ENCODE measurements at places on chromosomes 4 and X. TPM values are rescaled to one million over a fixed set of nuclear protein-coding genes. Genes with fewer than 3 reads are reported as not detected.
A peak's percentile ranks its signal among the peaks of the same experiment; 100 is the strongest.

GRCh38 chr4:151681085-151681484, 79.7 kb downstream of the GATB start:
- no peak for DNase-seq

DNA sequence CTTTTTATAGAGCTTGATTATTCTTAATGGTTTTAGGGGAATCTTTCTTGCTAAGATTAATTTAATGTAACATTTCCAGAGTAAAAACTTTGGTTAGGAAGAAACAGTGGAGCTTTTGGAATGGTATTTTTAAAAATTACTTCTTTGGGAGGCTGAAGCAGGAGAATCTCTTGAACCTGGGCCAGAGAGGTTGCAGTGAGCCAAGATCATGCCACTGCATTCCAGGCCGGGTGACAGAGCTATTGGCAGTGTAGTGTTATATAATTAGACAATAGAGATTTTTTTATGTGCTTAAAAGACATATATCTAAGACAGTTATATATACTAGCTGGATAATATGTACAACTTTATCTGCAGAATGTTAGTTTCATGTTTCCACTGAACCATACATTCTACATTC, 585.6 kb downstream of the ADGRL3 start:
- DNase-seq: no peak

DNA sequence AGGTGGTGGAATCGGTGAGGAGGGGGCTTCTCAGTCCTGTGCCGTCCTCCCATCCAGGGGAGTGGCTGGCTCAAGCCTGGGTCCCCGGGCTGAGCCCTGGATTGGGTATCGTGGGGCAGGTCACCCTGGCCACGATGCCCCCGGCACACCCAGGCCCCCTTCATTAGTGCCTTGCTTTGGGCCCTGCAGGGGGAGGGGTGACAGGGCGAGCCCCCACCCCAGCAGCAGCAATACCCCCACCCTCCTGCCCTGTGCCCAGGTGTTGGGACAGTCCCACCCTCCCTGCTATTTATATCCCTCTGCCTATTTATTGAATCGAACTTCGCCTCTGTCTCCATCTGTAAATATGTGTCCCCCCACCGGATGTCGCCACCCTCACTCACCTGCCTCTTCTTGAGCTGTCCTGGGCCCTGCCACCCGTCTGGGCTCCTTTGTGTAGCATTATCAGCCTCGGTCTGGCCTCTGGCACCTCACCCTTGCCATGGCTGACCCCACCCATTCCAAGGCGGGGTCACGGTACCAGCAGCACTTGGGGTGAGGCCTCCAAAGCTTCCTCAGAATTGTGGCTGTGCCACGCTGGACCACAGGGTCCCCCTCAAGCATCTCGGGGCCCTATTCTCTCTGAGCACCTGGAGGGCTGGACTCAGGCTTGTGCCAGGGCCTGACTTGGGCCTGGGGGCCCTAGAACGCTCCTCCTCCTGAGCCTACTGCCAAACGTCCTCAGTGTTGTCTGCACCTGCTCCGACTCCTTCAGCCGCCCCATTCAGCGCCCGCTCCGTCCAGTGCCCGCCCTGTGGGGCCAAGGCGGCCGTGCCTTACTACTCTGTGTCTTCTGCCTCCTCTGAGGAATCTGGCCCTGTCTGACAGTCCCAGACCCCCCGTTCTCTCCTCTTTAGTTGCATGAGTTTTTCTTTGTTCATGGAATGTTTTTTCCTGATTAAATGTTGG, 6.1 kb downstream of the LAGE3 start:
- DNase-seq: no peak

GRCh38 chrX:134461437-134461836, 1.5 kb downstream of the HPRT1 start:
- no peak for DNase-seq

The SNCA gene
- total RNA-seq: 2.1 TPM

DNA sequence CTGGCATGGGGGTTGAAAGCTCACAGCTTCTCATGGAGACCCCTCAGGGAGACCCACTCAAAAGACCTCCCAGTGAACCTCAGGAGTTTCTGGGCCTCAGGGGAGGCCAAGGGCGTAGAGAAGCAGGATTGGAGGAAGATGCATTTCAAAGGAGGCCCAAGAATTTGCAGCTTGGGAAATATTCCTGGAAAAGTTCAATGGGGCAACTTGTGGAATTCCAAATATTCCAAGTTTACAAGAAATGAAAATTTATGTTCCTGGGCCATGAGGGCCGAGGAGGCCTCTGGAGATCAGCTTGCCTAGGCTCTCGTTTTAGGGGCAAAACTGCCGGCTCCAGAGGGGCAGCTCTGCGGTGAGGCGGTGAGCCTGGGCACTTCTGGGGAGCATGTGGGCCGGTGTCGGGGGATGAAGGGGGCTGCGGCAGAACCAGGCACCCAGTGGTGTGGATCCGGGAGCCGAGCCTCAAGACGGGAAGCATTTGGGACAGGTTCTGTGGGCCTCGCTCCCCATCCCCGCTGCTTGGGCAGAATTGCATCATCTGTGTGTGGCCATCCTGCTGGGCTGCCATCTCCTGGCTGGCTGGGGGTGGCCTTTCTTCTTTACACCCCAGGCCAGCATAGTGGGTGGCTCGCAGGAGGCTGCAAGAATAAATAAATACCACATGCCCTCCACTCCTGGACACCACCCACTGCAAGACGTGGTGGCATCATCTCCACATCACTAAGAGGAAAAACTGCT, 54.6 kb upstream of the GPR78 start:
- peak; percentile 35 for DNase-seq

- no peak for DNase-seq
These were observed 2302.5 kb downstream of the ARAP2 start for GRCh38 chr4:33941854-33942253.

DNA sequence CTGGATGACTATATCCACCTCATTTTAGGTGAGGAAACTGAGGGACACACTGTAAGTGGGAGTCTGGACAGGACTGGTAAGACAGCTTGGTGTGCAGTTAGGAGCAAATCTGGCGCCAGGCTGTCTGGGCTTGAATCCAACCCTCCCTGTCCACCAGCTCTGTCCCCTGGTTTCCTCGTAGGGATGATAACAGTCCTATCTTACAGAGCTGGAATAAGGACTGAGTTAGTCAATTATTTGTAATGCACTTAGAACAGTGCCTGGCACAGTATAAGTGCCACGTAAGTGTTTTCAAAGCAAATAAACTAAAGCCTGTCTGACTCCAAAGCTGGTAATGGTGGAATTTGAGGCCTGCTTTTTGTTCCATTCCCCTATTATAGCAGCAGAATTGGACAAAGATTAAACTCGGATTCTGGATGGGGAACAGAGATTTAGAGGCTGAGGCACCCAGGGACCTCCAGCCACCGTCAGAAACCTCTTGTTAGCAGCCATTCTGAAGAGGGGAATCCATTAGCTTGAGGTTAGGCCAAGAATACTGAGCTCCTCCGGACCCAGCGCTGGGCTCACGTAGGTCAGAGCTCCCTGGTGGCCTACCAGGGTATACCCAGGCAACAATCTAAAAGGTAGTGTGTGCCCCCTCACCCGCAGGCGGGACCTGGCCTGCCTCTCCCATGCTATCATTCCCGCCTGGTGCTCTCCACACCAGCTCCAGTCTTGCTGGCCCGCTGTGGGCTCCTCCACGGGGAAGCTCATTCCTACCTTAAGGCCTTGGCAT, 102.1 kb downstream of the UCHL1 start:
- no peak for DNase-seq

The SYNPO2 gene
- 2,452 TPM for total RNA-seq

The FGF13 gene
- total RNA-seq: 28.1 TPM

The BDH2 gene
- total RNA-seq: 12.9 TPM

DNA sequence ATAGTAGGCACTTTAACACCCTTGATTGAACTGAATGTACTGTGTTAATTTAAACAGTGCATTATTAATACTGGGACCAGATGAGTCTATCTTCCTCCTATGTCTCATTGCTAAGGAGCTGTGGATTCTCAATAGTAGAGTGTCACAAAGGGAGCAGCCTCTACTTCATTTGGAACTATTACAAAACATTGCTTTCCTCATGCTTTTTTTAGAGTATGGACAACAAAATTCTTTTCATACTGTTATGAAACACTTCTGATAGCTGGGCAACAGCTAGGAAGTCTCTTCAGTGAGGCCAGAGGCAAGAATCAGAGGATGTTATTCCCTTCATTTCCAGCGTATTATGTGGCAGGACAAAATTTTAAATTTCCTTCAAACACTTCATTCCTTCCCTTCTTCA, 160.8 kb downstream of the FBXO8 start:
- no peak for DNase-seq

DNA sequence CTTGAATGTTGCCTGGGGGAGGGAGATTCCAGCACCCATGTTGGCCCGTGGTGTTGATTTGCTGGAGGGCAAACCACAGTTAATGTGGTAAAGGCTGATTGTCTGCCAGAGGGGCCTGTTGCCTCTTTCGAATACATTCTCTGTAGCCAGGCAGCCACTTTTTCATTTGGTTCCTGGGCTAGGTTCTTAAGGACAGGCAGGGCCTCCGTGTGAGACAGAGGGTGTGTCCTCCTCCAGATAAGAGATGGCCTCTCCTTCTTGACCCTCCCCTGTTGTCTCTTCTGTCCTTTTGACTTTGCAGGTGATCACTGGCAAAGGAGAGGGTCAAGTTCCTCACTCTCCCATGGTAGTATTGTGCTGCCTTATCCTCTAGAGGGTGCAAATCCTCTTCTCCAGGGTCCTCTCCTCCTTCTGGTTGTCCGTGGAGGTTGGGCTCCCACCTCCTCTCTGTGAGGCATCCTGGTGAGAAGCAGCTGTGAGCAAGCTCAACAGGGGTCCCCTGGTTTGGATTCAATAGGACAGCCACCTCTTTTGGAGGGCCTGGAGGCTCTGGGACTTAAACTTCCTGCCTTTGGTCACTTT, 44.9 kb downstream of the ZNF182 start:
- no peak for DNase-seq

The DRP2 gene
- total RNA-seq: 0.06 TPM

The UCP1 gene
- total RNA-seq: not detected

The NDST4 gene
- total RNA-seq: not detected

DNA sequence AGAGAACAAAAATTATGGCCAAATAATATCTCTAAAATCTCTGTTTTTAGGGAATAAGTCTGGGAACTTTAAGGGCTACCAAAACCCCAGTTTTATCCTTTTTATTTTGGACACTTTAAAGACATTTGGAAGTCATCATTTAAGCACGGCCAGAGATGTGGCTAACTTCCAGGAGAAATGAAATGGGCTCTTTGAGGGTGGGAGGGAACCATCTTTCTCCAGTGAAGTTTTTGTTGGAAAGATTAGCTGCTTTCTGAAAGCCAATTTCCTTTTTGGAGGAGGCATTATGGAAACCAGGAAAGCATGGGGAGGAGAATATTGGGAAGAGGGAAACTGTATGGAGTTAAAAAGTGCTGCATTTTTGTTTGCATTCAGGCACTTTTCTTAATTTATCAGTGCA, 4.8 kb downstream of the VSIG1 start:
- no peak for DNase-seq

GRCh38 chr4:122621016-122621507, at the start of gene IL21:
Gene IL21, minus strand, starts transcription at chr4:122621066. Its CDS starts 55 bp downstream, at chr4:122621011.
- no peak for DNase-seq

The CFAP299 gene
- total RNA-seq: not detected

DNA sequence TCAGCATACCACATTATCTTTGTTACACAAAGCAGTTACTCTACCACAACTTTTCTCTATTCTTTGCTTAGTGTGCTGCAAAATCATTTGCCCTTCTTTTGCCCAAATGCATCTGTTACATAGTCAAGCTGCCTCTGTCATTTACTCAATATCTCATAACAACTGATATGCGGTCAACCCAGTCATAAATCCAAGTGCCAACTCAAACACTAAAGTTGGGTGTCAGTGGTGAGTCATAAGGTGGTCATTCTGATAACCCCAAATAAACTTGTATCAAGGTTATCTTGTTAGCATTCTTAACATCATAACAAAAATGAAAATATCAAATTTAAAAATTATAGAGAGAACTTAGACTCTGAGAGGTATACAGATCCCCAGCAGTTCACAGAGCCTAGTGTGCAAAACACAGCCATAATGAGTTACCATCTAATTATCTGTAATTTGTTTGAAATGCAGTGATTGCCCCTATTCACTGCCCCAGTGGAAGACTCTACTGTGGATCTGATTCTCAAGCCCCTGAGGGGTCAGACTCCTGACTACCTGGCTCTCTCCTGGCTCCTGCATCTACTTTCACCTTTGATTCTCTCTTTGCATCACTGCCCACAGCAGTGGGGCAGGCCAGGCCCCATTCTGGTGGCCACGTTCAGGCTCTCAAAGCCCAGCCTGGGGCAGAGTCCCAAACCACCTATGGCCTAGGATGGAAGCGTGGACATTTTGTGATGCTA, 29.2 kb downstream of the TBC1D9 start:
- DNase-seq: no peak

The CXXC4 gene
- 0.13 TPM for total RNA-seq

Measured in psoas muscle (tissue), 8 donors.